Endothelial cell of umbilical vein (primary cell): ENCODE measurements at places on chromosomes 5 and 9.

DNA sequence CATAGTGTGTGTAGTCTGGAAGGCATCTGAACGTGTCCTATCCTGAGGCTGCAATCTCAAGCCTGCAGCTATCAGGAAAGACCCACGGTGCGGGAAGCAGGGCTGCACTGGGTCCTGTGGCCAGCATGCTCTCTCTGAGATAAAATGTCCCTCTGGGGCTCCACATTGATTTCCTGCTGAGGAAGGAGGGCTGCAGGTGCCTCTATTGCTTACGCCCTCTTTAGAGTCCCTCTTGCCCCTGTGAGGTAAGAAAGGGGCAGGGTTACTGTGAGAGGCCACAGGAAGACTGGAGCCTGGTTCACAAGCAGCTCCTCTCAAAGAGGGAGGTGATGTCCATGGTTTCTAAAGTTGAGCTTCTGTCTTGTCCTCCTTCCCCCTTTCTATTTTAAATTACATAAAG lies 299.9 kb upstream of the RFX3 start:
- no peak overlapping the region for H3K27ac ChIP-seq
- no peaks in the 10 kb centered on the region for H3K27me3 ChIP-seq
- no peaks in the 10 kb centered on the region for H3K4me1 ChIP-seq
- no peak overlapping the region for H3K4me3 ChIP-seq

- peaks cover 5% of the 10 kb centered on the region for H3K27me3 ChIP-seq
- no peaks in the 10 kb centered on the region for H3K36me3 ChIP-seq
- no peak overlapping the region for H3K4me3 ChIP-seq
- DNase-seq: no peak
- no peak overlapping the region for H3K27ac ChIP-seq
Observed at GRCh38 chr5:82802954-82803353, 274.2 kb downstream of the TMEM167A start.

DNA sequence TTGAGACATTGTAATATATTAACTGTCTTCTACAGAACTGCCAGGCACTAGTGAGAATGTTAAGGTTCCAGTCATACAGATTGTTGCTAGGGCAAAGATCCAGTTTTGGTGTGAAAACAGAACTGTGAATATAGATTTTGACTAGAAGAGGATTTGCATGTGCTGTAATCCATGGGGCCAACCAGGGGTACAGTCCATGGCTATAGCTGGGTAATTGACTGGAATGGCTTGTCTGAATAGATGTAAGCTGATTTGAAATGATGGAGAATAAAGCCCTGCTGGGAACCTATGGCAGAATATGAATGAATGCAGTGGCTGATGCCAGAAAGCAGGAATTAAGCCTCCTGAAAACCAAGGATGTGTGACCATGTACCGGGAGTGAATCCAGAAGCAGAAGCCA lies 748.5 kb upstream of the CDH10 start:
- no peaks in the 10 kb centered on the region for H3K36me3 ChIP-seq
- no peak overlapping the region for H3K27ac ChIP-seq
- no peaks in the 10 kb centered on the region for H3K27me3 ChIP-seq
- no peak for DNase-seq

DNA sequence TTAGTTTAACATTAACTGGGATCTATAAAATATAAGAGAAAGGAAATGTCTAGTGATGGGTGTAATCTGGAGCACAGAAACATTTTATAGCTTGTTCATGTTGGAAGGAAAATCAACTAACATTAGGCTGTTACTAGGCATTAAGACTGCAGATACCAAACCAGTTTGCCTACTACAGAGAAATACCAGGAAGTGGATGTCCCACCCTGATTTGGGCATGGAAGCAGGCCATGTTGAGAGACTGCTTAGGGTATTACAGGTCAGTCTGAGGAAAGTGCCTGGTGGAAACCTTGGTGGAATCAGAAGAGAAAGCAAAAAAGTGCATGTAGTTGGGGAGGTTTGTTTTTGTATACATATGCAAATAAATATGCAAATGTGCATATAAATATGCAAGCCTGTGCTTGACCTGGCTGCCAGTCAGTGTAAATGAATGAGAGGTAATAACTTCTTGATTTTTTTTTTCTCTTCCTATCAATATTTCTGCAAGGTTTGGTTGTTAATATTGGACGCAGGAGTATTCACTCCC lies 9.6 kb upstream of the CCDC112 start:
- no peaks in the 10 kb centered on the region for H3K27me3 ChIP-seq
- H3K27ac ChIP-seq: no peak overlapping the region
- no peak overlapping the region for H3K4me3 ChIP-seq
- DNase-seq: no peak
- no peaks in the 10 kb centered on the region for H3K36me3 ChIP-seq

GRCh38 chr5:135030956-135031812 lies 2.8 kb downstream of the PITX1 start:
- peaks cover 79% of the 10 kb centered on the region for H3K27me3 ChIP-seq
- H3K4me3 ChIP-seq: no peak overlapping the region
- H3K4me1 ChIP-seq: peaks cover 5% of the 10 kb centered on the region
- no peak for DNase-seq

DNA sequence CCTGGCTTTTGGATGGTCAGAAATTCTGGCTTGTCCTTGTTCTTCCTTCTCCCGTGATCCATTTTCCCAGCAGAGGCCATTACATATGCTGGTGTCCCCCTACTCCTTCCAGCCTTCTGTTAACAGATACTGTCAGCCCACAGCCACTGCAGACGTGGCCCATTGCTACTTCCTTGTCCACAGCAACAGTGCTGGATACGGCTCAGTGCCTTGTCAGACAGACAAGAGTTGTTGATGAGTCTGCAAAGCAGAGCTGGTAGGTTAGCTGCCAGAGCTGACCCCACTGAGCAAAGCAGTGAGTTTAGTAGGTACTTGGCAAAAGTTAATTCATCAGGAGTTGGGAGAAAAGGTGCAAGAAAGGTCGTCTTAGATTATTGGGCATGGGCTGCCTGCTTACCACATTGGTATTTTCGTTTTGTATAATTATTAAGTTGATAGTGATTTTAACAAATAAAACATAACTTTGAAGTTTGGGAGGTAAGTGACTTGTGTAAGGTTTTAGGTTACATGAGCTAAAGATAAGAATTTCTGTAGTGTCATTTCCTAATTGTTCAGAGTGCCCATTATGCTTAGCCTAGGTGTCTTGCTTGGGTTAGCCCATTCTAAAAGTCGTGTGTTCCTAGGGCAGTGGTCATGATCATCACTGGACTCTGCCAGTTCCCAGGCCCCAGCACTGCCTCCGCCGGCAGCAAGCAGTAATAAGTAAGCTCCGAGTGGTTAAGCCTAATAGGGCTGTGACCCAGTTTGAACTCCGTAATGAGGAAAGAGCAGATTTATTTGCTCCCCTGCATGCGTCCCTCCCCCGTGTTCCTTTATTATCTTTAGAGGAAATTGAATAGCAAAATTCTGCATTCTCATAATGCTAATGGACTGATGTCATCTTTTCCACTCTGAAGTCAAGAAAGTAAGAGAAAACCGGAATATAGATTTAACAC lies 292.0 kb downstream of the FANCC start:
- peaks cover 6% of the 10 kb centered on the region for H3K36me3 ChIP-seq
- H3K27ac ChIP-seq: peak overlapping the region; percentile 7
- peak overlapping the region; percentile 20 for H3K4me3 ChIP-seq
- peak; percentile 89 for DNase-seq
- no peaks in the 10 kb centered on the region for H3K27me3 ChIP-seq
- peaks cover 38% of the 10 kb centered on the region for H3K4me1 ChIP-seq

DNA sequence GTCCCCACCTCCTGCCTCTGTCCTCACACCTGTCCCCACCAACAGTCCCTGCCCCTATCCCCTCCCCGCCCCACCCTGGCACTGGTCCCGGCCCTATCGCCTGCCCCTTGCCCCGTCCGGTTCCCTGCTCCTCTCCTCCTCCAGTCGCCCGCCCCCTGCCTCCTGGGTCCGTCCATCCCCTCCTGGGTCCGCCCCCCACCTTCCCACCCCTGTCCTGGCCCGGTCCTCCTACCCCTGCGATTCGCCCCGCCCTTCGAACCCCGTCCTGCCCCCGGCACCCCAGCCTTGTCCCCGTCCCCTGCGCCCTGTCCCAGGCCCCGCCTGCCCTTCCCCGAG lies 372 bp downstream of the EDF1 start:
- no peaks in the 10 kb centered on the region for H3K27me3 ChIP-seq
- H3K27ac ChIP-seq: no peak overlapping the region
- peaks cover 8% of the 10 kb centered on the region for H3K36me3 ChIP-seq
- DNase-seq: no peak
- H3K4me1 ChIP-seq: peaks cover 6% of the 10 kb centered on the region
- peak overlapping the region; percentile 54 for H3K4me3 ChIP-seq

- no peak overlapping the region for H3K27ac ChIP-seq
- H3K27me3 ChIP-seq: no peaks in the 10 kb centered on the region
- H3K4me1 ChIP-seq: no peaks in the 10 kb centered on the region
- H3K4me3 ChIP-seq: no peak overlapping the region
- H3K36me3 ChIP-seq: no peaks in the 10 kb centered on the region
Observed at GRCh38 chr5:73515232-73515631, 17.0 kb downstream of the BTF3 start.

- no peak for DNase-seq
- H3K27ac ChIP-seq: no peak overlapping the region
- no peaks in the 10 kb centered on the region for H3K36me3 ChIP-seq
- no peaks in the 10 kb centered on the region for H3K4me1 ChIP-seq
- H3K4me3 ChIP-seq: no peak overlapping the region
Observed at GRCh38 chr9:18768951-18769622, 263.9 kb downstream of the SAXO1 start.

DNA sequence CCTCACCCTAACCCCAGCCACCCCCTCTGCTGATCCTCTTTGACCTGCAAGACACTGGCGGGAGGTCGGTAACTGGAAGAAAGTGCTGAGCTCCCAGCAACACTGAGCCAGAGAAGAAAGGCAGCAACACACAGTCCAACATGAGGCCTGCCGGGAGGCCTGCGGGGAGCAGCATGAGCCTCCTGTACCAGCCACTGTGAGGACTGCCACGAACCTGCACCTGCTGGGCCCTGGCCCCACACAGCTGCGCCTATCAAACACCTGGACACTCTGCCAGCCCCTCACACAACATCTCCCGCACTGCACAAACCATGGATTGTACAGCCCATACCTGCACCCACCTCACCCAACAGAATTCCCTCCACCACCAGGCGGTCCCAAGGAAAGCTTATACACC lies 18.3 kb downstream of the CAMK2A start:
- H3K27me3 ChIP-seq: peaks cover 17% of the 10 kb centered on the region
- DNase-seq: no peak
- H3K4me3 ChIP-seq: no peak overlapping the region
- H3K27ac ChIP-seq: no peak overlapping the region

- H3K36me3 ChIP-seq: no peaks in the 10 kb centered on the region
- H3K4me3 ChIP-seq: no peak overlapping the region
- H3K27me3 ChIP-seq: no peaks in the 10 kb centered on the region
- peak overlapping the region; percentile 57 for H3K27ac ChIP-seq
- H3K4me1 ChIP-seq: peaks cover 41% of the 10 kb centered on the region
Observed at GRCh38 chr5:40045429-40045828, 620.6 kb upstream of the DAB2 start.

DNA sequence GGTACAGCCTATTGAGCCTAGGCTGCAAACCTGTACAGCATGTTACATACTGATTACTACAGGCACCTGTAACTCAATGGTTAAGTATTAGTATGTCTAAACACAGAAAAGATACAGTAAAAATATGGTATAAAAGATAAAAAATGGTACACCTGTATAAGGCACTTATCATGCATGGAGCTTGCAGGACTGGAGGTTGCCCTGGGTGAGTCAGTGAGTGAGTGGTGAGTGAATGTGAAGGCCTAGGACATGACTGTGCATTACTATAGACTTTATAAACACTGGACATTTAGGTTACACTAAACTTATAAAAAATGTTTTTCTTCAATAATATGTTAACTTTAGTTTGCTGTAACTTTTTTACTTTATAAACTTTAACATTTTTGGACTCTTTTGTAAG lies 171.3 kb downstream of the SLC28A3 start:
- H3K4me3 ChIP-seq: no peak overlapping the region
- H3K4me1 ChIP-seq: peaks cover 11% of the 10 kb centered on the region
- DNase-seq: no peak
- no peaks in the 10 kb centered on the region for H3K36me3 ChIP-seq
- H3K27me3 ChIP-seq: no peaks in the 10 kb centered on the region
- H3K27ac ChIP-seq: no peak overlapping the region
